ENCODE measurements at places on chromosomes 11 and 22. TPM values are rescaled to one million over a fixed set of nuclear protein-coding genes. Genes with fewer than 3 reads are reported as not detected.

DNA sequence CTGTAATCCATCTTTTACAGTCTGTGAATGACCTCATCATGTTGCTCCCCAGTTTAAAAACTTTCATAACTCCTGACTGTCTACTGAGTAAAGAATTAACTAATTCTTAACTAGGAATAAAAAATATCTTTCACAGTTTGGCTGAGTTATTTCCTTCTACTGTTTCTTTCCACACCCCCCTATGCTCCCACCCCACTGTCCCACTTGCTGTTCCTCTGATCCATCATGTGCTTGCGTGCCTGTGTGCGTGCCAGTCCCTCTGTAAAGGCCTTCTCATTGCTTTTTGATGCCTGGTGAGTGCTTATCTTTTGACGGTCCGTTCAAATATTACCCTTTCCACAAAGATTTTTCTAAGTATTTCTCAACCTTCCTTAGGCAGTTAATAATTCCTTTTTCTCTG is 55.6 kb downstream of the ATG16L2 start:
- DNase-seq, result no peak

DNA sequence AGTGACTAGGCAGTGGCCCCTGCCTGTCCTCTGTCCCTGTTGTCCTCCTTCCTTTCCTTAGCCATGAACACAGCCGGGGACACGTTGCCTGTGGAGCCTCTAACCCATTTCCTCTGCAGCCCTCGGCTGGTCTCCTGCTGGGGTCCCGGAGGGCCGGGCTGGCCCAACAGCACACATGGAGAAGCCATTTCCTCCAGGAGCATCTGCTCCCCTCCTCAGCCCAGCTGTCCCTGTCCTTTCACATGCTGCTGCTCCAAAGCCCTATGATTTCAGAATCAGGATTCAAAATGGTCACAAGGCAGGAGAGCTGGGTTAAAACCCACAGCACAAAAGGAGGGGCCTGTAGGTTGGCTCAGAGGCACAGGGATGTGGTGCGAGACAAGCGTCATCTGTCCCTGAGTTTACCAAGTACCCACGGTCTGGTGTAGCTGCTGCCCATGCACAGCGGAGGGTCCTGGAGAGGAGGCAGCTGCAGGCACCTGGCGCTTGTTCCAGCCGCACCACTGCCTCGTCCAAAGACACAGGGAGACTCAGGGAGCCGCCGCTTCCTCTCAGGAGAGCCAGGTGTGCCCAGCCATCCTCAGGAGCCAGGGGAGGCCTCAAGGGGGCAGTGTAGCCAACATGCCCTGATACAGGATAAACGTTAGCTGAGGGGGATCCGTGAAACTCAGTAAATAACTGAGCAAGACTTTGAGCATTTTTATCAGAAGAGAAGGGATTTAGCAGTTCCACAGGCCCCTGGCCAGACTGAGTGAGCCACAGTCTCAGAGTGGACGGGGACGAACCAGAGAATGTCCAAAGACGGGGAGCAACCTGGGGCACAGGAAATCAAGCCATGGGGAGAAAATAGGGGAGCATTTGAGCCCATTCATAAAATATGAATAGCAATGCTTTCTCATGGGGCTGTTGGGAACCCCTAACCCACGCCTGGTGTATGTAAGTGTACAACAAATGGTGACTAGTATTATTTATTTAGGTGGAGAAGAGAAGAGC is 3.9 kb upstream of the VSIG10L2 start:
- DNase-seq, result no peak

DNA sequence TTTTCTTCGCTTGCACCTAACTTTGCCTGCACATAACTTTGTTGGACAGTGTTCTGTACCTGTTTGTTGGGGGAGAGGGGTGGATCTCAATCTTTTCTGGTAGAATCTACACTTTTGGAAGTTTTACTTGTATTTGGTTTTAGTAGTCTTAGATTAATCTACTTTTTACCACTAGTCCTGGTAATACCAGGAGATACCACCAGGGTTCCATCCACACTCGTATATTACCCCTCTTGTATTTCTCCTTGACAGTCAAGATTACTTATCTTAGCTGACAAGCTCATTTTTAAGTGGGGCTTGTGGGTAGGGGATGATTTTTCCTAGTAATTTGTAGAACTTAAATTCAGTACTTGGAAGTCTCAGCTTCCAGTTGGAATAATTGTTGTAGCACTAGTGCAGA is 37.3 kb upstream of the TECTA start:
- DNase-seq, result no peak

GRCh38 chr11:57387289-57388030 is 3.0 kb downstream of the PRG2 start:
- no peak for DNase-seq

GRCh38 chr11:130725421-130726233 is 190.7 kb downstream of the SNX19 start:
- no peak for DNase-seq

GRCh38 chr11:76655501-76656049 is 15.0 kb downstream of the LRRC32 start:
- DNase-seq, result no peak

DNA sequence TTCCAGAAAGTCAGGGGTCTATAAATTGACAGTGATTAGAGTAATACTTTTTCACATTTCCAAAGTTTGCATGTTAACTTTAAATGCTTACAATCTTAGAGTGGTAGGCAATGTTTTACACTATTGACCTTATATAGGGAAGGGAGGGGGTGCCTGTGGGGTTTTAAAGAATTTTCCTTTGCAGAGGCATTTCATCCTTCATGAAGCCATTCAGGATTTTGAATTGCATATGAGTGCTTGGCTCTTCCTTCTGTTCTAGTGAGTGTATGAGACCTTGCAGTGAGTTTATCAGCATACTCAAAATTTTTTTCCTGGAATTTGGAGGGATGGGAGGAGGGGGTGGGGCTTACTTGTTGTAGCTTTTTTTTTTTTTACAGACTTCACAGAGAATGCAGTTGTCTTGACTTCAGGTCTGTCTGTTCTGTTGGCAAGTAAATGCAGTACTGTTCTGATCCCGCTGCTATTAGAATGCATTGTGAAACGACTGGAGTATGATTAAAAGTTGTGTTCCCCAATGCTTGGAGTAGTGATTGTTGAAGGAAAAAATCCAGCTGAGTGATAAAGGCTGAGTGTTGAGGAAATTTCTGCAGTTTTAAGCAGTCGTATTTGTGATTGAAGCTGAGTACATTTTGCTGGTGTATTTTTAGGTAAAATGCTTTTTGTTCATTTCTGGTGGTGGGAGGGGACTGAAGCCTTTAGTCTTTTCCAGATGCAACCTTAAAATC is 5.3 kb downstream of the MALAT1 start:
- DNase-seq, result no peak

- DNase-seq, result no peak
Measured at GRCh38 chr11:128821556-128821955, 45.5 kb downstream of the KCNJ1 start.

GRCh38 chr22:25067851-25068421 is 115.4 kb downstream of the KIAA1671 start:
- DNase-seq, result no peak

- no peak for DNase-seq
Measured at GRCh38 chr11:119783466-119784400, 54.7 kb upstream of the NECTIN1 start.

Gene NTM
- not detected for total RNA-seq

GRCh38 chr22:19866665-19867009 is 12.0 kb upstream of the GNB1L start:
- DNase-seq, result no peak

DNA sequence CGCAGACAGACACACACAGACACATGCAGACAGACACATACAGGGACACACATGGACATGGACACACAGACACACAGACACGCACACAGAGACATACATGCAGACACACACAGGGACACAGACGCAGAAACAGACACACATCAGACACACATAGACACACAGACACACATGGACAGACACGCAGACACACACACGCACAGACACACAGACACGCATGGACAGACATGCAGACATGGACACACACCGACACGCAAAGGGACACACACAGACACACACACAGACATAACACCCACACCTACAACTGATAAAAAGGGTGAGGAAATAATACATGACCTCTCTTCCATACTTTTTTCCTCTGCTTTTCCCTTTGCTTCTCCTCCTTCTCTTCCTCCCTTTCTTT is 146.2 kb downstream of the HIPK3 start:
- DNase-seq, result no peak

Gene IGLL1
- total RNA-seq, result not detected

- DNase-seq, result no peak
Measured at GRCh38 chr11:93100211-93100610, 97.6 kb downstream of the SLC36A4 start.

GRCh38 chr11:102799681-102800340 is 1.9 kb upstream of the MMP1 start:
- DNase-seq, result no peak

Gene OR52D1
- not detected for total RNA-seq

DNA sequence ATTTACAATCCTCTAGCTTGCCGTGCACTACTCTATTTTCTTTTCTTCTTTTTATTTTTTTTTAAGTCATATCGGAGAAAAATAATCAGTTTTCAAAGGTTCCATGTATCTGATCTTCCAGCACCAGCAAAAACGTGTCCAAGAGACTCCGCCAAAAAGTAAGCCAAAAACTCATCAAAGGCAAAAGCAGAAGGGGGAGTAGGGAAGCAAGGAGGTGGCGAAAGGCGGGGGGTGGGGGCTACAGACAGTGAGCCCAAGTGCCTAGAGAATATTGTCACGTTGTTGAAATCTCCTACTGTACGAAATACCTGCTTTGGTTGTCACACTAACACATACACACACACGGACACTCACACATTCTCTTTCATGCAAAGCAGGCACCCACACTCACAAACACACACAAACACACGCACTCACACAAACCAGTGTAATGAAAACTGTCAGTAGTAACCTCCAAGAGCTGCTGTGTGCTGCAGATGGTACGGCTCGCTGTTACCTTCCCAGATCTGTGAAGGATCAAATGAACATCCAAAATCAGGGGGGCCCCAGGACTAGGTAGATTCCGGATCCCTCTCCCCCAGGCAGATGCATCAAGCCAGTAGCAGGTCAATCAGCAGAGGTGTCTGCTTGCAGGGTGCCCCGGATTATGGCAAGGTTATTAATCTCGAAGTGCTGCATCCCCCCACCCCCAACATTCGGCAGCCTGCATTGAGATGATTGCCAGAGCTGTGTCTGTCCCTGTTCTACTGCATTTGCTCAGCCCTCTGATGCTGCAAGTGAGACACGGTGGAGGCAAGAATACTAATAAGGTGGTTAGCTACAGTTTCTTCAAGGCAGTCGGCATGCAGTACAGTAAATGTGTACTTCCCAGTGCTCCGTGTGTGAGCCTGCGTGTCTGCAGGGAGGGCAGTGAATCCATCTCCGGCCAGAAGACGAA is at the start of gene LRRC4C:
Gene LRRC4C (minus strand): TSS at position 188 of the 937 bp plus-strand sequence.
- no peak for DNase-seq

Gene HORMAD2
- total RNA-seq, result not detected

DNA sequence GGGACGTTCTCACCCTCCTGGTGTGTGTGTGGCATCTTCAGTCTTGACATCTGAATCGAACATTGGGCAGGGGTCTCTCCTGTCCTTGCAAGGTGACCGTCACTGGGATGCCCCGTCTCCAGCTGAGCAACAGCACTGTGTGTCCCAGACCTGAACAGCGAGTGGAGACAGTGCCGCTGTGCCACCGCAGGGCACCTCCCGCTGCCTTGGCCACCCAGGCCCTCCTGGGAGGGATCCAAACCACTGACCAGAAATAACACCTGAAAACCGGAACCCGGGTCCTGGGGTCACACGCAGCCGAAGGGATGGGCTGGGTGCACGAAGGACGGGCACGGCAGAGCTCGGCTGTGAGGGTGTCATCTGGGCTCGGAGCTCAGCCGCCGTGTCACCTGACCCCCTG is 102.2 kb downstream of the BRD1 start:
- no peak for DNase-seq

DNA sequence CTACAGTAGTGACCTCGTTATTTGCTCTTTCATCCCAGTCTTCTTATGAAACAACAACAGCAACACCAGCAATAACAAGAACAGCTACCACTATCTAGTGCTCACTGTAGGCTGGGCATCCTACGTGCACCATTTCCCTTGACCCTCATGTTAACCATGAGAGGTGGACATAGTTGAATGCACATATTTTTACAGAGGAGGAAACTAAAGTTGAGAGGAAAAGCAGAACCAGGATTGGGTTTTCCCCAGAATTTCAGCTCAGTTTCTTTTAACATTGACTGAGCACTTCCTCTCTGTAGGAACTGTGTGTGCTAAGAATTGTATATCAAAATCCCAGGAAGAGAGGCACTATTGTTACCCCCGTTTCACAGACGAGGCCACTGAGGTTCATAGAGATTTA is 39.4 kb upstream of the TSPAN18 start:
- no peak for DNase-seq

- no peak for DNase-seq
Measured at GRCh38 chr22:27715106-27715505, 86.5 kb downstream of the MN1 start.

GRCh38 chr11:130129922-130130321 is 29.7 kb upstream of the ST14 start:
- no peak for DNase-seq

Gene KDM4D
- total RNA-seq, result 0.44 TPM

- DNase-seq, result no peak
Measured at GRCh38 chr11:16778876-16779275, 40.4 kb downstream of the C11orf58 start.

DNA sequence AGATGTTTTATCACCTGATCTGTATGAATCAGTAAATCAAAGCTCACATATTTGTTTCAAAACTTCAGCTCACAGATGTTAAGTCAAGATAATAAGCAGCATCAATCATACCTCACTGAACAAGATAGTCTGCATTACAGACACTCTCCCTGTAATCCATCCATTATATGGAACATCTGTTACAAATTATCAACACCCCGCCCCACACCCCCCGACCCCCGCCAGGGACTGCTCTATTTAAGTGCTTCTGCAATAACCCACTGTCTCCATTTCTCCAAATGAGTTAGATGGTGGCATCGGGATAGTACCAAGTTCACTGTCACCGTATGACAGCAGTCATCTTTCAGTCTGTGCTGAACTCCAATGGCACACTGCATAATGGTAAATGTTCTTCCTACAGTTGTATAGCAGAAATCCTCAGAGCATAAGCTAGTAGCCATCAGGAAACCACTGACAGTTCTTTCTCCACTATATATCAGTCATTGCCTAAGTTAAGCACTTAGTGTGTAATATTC is 447.0 kb upstream of the ARHGAP42 start:
- DNase-seq, result no peak

Gene MMP27
- total RNA-seq, result not detected

Gene SCARF2
- total RNA-seq, result 0.86 TPM
